Hematopoietic multipotent progenitor cell treated with erythropoietin and hydrocortisone succinate and interleukin-3 and kit ligand, for 17 days (in vitro differentiated cells): ENCODE measurements at places on chromosomes 12 and 14.

DNA sequence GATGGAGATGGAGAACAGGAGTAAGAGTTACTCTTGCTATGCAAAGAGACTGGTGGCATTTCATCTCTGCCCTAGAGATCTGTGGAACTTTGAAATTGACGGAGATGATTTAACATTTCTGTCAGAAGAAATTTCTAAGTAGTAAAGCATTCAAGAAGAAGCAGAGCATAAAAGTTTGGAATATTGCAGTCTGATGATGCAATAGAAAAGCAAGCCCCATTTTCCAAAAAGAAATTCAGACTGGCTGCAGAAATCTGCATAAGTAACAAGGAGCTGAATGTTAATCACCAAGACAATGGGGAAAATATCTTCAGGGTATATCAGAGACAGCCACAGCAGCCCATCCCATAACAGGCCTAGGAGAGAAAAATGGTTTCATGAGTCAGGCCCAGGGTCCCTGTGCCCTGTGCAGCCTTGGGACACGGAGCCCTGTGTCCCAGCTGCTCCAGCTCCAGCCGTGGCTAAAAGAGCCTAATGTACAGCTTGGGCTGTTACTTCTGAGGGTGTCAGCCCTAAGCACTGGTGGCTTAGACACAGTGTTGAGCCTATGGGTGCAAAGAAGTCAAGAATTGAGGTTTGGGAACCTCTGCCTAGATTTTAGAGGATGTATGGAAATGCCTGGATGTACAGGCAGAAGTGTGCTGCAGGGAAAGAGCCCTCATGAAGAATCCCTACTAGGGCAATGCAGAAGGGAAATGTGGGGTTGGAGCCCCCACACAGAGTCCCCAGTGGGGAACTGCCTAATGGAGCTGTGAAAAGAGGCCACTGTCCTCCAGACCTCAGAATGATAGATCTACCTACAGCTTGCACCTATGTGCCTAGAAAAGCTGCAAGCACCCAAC lies 616.6 kb downstream of the SLC16A7 start:
- DNase-seq: no peak

GRCh38 chr12:63816031-63816430 lies 28.5 kb upstream of the SRGAP1 start:
- DNase-seq: no peak

- no peak for DNase-seq
These were observed 22.5 kb downstream of the SYNE2 start for GRCh38 chr14:63875311-63875710.

DNA sequence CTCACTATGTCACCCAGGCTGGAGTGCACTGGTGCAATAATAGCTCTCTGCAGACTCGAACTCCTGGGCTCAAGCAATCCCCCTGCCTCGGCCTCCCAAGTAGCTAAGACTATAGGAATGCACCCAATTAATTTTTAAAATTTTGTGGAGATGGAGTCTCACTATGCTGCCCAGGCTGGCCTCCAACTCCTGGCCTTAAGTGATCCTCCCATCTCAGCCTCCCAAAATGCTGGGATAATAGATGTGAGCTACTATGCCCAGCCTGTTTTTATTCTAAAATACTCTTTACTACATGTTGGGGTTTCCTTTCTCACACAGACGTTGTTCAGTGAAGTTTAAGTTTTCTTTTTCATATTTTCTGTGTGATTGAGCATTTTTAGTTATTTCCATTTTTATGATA lies 60.9 kb upstream of the DUSP6 start:
- DNase-seq: no peak
